ENCODE measurements at places on chromosomes 5 and 9.

- DNase-seq = no peak
These were observed 125.3 kb downstream of the CEP120 start for GRCh38 chr5:123297866-123298265.

DNA sequence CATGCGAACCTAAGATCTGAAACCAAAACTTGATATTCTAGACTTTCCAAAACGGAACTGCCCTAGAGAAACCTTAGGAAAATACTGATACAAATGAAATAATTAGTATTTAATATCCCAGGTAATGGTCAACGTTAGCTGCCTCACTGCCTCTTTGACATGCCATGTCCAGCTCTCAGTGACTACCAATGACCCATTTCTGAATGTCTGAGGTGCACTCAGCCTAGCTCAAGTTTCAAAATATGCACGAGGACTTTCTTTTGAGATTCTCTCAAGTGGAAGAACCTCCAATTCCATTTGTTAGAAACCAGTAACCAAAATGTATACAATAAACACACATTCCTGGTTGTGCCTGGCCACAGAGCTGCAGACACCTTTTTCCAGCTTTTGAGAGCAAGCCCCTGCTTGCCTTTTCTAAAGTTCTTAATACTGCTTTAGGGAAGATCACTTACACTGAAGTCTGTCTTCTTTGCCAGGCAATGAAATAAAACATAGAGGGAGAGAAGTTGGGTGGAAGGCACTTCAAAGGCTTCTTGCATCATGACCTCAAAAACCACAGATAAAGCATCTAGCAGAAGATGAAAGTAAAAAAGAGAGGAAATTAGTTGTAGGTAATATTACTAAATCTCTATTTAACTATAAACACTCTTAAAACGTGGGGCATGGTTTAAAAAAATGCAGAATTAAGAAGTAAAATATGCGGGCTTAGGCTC lies 87.9 kb downstream of the MRPS27 start:
- no peak for DNase-seq

GRCh38 chr5:84817953-84818352 lies 433.3 kb upstream of the EDIL3 start:
- no peak for DNase-seq

DNA sequence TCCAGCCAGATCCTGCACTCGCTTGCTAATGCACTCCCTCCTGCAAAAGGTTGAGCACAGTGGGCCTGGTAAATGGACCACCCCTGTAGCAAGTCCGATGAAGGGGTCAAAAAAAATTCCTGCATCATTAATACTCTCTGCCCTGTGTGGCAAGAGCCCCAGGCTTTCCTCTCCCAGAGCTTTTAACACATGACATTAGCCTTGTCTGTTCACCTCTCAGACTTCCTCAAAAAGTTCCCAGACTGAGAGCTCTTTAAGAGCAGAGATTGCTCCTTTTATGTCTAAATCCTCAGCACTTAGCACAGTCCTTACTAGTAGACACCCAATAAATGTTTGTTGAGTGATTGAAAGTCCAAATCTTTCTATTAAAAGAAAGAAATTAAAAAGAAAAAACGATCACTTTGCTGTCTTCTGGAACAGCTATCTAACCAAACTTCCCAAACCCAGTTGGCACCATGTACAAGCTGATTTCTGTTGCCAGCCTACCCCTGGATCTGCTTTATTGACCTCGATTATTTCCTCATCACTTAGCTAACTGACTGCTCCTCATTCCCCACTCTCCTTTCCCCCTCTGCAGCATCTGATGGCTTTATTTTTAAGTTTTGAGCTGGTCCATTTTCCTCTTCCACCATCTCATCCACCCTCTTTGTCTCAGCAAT lies 209.8 kb downstream of the ENC1 start:
- no peak for DNase-seq

DNA sequence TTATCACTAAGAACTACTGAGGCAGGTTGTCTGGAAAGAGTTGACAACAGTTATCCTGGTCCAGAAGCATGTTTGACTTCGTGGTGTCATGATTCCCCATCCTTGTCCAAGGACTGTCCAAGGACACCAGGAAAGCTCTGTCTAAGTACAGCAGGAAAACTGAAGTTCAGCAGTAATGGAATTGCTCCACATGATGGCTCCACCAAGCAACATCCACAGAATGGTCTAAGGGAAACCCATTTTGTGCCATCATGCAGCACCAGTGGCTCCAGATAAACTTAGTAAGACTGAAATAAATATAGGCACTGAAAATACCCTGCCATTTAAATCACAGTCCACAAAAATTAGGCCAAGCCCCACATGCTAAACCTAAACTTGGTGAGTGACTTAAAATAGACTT lies 192.8 kb downstream of the CDH18 start:
- DNase-seq = no peak

DNA sequence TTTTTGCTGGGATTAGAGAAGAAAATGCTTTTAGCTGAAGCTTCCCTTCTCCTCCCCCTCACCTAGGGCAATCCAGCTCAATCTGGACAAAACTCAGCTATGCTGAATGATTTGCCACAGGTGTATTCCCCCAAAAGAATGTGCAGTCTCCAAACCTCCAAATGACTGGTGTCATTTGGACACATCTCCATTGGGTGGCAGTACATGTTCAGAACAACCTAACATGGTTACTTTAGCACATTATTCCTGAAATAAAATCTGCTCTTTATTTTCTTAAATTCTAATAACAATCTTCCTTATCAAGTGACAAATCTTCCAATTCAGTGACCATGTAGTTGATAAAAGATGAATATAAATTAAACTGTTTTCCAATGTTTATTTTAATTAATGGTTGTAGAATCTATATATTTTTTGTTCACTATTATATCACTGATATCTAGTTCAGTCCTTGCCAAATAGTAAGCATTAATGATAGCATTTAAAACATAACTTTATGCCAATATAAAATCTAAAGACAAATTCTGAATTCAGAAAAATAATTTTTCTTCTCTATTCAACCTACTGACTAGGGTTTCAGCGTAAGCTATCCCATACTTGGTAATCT lies 61.3 kb upstream of the MOCS2 start:
- no peak for DNase-seq
